ENCODE measurements at places on chromosomes 4 and X. TPM values are rescaled to one million over a fixed set of nuclear protein-coding genes. Genes with fewer than 3 reads are reported as not detected.
A peak's percentile ranks its signal among the peaks of the same experiment; 100 is the strongest.

ADAMTS3 gene
- polyA plus RNA-seq: 10.1 TPM

GASK1B gene
- polyA plus RNA-seq: 27.2 TPM

GRCh38 chr4:151276787-151277562 is at the start of gene PRSS48:
TSS of gene PRSS48 (plus strand) at chr4:151277161. CDS start at chr4:151277173, 12 bp downstream.
- peak; percentile 28 for DNase-seq

DNA sequence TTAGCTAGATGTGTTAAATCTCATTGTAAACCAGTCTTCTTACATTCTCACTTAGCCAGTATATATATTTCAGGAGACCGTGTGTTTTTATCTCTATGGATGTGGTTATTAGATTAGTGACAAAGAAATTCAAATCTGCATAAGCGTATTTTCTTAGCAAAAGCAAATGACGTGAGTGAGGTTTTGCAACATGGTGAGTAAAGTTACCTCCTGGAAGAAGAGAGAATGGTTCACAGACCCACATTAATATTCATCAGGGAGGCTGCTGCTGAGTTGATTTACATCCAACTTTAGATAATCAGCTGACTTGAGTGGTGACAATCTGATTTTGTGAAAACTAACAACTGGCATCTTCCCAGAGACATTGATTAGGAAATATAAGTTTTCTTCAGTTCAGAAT is 589.9 kb upstream of the GALNT7 start:
- DNase-seq: no peak

DNA sequence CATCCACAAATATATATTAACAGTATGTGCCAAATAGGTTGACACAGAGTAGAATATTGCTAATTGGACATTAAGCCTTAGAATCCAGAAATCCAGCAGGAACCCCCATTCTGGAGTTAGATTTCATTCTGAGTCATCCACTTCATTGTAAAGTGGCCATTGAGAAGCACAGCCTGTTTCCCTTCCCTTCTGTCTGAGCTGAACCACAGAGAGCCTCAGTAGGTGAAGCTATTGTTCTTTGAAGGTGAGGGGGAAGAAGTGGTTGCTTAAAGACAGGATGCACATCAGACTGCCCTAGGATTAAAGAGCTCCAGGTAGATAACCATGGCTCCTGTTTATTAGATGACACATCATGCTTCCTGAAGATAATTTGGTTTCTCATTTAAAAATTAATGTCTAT is 30.6 kb upstream of the MCF2 start:
- no peak for DNase-seq

- DNase-seq: no peak
Measured at GRCh38 chr4:5044341-5044740, 6.9 kb upstream of the STK32B start.

GRCh38 chr4:6561173-6561516 is 13.8 kb upstream of the MAN2B2 start:
- DNase-seq: no peak

GRCh38 chrX:44019911-44020310 is 46.7 kb upstream of the NDP start:
- DNase-seq: no peak

DNA sequence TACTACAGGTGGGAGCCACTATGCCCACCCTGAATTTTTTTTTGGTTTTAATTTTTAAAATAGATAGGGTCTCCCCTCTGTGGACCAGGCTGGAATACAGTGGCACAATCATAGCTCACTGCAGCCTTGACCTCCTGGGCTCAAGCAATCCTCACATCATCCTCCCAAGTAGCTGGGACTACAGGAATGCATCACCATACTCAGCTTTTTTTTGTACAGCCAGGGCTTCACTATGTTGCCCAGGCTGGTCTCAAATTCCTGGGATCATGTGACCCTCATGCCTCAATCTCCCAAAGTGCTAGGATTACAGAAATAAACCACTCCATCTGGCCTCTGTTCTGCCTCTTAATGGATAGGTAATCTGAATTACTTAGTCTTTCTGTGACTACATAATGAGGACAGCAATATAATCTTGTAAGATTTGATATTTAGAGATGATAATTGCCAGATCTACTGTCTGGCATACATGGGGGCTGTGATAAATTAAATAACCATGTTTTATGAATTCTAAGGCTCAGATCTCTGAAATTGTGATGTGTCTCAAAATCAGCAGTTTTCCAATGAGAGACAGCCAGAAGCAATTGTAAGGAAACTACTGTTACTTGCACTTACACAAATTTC is 26.7 kb downstream of the PDS5A start:
- DNase-seq: no peak

DNA sequence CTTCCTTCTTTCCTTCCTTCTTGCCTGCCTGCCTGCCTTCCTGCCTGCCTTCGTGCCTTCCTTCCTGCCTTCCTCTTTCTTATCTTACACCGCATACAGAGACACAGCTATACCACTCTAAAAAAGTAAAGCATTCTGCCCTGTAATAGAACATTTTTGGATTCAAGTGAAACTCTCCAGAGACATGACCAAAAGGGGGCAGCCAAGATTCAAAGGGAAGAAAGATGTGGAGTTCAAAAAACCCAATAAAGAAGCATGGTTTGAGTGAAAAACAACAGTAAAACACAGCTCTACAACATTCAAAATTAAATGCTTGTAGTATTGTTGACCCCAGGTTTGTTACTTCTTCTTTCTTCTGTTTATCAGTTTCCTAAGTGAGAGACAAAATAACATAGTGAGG is 914.9 kb upstream of the PCDH7 start:
- no peak for DNase-seq

All from renal cortex interstitium (tissue), 15 donors.